Stimulated activated CD4-positive, alpha-beta T cell treated with anti-CD3 and anti-CD28 coated beads, TNF-alpha, amount 100 ng/mL, for 24 hours (primary cell): ENCODE measurements at places on chromosomes 6 and 20.

- no peak for DNase-seq
These were observed 1.9 kb downstream of the LRFN2 start for GRCh38 chr6:40585223-40585622.

- DNase-seq, result no peak
These were observed 50.9 kb upstream of the KIF16B start for GRCh38 chr20:16624106-16624505.

DNA sequence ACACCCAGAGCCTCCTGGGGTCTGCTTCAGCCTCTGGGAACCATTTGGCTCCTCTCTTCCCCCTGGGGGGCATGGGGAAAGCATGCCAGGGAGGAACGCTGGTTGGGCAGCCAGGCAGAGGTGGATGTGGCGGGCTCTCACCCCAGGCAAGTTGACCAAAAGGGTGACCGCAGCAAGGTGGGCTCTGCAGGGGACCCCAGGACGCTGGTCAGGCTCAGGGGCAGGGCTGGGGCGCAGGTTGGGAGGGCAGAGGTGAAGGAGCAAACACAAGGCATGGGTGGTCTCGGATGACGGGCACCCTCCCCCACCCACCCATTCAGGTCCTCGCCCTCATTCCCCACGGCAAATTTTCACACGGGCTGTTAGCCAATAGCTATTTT, 30.2 kb upstream of the MRGBP start:
- no peak for DNase-seq

DNA sequence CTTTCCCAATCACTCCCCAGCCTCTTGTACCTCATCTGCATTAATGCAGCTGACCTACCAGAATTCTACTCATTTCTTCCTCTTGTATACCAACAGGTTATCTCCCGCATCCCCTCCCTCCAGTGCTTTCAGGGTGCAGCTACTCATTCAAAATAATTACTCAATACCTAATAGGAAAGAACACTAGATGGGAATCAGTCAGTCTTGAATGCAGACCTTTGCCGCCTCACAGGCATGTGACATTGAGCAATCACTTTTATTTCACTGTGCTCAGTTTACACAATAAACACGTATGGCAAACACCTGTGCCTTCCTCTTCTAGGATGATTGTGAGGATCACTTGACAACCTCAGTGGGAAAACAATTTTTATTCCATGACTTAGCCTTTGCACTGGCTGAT, 13.3 kb downstream of the ZSCAN31 start:
- no peak for DNase-seq

- no peak for DNase-seq
These were observed 556 bp upstream of the SCAF8 start for GRCh38 chr6:154732538-154733182.

GRCh38 chr6:109521080-109521479, 38.1 kb upstream of the ZBTB24 start:
- DNase-seq, result no peak

- DNase-seq, result no peak
These were observed 291.6 kb downstream of the SOX4 start for GRCh38 chr6:21885111-21885510.

GRCh38 chr20:3927486-3928291, 38.5 kb downstream of the PANK2 start:
- DNase-seq, result no peak

DNA sequence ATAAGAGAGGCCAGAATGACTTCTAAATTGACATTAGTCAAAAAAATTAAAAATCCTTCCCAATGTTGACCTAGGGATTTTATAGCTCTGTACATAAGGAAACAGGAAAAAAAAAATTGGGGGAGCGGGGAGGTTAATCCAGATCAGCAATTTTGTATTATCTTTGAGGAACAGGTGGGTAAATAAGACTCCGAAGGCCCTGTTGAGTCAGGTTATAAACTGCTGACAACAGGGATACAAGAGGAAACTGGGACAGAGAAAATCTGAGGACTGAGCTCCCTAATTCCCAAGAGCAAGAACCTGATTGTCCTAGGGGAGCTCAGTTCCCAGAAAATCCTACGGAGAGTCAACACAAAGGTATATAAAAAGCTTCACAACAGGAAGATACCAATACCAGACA, 26.8 kb upstream of the CRIP3 start:
- no peak for DNase-seq

DNA sequence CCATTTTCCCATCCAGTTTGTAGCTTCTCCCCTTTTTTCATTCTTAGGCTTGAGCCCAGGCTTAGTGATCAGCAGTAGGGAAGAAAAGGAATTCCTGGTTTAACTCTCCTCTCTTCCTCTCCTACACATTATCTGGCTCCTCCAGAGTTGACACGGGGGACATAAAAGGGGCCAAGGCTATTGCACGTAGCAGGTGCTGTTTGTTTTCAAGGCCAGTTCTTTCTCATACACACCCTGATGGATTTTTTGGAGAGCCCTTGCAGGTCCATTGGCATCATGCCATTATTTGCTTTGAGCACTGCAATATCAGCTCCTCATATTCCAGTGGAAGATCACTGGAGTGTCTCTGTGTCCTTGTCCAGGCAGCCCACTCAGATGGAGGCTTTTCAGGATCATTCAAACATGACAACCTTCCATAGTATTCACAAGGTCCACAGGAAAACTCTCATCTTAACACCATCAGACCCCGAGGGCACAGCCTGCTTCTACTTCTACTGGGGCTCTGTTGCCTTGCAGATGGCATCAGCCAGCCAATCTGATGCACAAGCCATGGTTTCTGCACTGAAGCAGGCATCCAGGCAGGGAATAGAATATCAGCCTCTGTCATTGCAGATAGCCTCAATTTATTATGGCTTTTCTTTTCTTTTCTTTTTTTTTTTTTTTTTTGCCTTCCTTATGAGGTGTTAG, 18.8 kb downstream of the PLCB4 start:
- no peak for DNase-seq

DNA sequence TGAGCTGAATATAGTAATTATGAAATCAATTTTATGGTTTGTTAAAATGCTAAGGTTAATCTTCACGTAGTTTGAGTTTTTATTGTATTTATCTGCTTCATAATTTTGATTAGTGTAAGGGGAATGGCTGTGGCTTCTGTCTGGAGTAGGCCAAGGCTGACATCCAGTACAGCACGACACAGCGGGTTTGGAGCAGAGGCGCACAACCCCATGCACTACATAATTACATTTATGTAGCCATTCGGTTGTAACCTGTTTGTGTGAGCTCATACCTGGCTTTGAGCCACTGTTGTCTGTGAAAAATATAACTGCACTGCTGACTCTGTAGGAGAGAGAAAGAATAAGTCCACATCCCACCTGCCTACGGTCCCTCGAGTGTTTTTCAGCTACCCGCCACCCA, 615.5 kb downstream of the EYS start:
- no peak for DNase-seq

- DNase-seq, result no peak
These were observed 6.6 kb upstream of the EEF1E1 start for GRCh38 chr6:8108759-8109539.

GRCh38 chr6:2655844-2656433, 94.8 kb downstream of the MYLK4 start:
- DNase-seq, result no peak

GRCh38 chr6:109332748-109333147, 49.5 kb downstream of the CD164 start:
- no peak for DNase-seq

DNA sequence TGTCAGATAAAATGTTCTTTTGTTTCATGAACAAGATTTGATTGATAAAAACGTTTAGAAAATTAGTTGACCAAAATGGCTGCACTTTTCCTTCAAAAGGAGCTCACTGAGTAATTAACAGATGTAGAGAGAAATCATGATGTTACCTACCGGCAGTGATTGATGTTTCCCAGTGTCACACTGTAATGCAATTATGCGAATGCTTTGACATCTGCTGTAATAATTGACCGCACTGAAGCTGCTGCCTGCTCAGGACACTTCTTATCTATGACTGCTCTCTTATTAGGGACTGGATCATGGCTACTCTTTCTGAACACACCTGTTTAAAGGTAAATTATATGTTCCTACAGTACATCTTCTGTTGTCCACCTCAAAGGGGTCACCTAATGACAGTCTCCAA, 94.6 kb downstream of the GPR63 start:
- DNase-seq, result no peak

DNA sequence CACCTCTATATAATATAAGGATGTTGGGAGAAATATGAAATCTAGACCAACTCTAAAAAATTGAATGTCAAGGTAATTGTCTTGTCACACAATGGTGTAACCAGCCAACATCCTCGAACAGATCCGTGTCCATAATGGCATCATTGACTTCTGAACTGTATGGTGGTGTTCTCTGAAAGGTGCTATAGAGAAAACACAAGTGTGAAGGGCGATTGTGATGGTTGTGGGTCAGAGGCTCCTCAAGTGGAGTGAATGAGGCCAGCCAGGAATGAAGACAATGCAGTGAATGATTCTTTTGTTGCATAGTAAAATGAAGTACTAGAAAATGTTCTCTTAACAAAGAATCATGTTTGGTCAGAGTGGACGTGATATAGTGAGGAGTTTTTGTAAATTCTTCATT, 58.3 kb downstream of the CARMIL1 start:
- no peak for DNase-seq

DNA sequence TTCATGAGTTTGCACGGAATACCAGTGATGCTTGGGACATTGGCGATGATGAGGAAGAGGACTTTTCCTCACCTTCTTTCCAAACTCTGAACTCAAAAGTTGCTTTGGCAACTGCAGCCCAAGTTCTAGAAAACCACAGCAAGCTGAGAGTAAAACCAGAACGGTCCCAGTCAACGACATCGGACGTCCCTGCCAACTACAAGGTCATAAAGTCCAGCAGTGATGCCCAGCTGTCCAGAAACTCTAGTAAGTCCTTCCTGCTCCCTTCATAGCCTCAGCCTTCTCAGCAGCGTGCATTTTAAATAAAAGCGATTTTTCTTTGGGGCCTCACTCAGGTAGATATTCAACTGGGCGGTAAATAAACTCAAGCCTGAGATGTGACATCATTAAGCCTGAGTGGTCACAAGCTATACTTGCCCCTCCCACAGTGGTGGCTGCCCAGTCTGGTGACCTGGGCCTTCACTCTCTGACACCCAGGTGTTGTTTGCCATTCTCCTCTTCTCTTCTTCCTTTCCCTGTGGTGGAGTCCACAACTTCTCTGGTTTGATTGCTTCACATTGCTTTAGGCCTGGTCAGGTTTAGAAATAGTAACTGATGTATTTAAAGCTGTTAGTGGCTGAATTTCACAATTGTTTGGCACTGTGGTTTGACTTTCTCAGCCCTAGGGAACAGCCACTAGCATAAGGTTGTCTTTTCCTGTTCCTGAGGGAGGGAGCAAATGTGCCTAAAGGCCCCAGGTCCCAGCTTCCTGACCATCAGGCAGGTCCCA, 21.6 kb upstream of the TMEM217 start:
- no peak for DNase-seq

- no peak for DNase-seq
These were observed 21.6 kb downstream of the TOMM34 start for GRCh38 chr20:44938637-44939036.

DNA sequence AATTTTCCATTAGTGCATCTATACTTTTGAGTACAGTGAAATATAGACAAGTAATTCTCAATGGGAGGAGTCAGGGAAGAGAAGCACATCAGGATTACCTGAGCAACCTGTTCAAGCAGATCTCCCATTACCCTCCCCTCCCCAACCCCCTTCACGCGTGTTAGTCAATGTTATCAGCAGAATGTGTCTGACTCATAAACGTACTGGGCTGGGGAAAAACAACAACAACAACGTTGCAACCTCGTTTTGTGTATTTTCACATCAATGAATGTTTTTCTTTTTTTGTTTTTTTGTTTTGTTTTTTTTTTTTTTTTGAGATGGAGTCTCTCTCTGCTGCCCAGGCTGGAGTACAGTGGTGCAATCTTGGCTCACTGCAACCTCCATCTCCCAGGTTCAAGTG, 287.0 kb upstream of the STXBP5 start:
- DNase-seq, result no peak

DNA sequence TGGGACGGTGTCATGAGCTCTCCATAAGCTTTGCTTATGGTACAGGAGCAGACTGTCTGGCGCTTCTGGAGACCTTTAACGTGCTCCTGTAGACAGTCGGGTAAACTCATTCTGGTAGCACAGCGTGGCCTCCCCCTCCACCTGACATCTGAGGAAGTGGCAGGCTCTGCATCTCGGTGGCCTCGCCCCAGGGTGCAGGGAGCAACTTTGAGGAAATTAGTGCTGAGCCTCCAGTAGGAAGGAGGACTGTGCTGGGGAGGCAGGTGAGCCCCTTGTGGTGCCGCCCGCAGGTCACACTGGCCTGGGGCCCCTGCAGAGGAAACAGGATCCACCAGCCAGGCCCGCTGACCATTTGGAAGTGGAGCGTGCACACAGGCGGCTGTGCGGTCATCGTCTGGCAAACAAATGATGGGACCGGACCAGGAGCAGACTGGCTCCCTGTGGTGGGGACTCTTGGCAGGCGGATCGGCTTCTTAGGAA, 57.9 kb downstream of the SYNJ2 start:
- DNase-seq, result no peak

DNA sequence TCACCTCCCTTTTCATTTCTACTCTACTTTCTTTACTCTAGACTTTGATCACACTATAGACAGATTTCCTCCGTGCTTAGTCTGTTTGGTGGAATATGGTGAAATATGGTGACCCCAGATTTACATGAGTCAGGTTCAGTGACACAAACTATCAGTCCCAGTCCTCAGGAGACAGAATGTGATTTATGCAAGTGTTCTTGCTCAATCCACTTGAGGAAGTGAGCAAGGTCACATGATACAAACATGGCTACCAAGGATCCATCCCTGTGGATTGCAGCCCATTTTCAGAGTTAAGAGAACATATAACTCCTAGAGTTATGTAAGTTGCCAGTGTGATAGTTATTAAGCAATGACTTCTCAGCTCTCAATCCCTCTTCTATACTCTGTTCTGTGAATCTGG, 23.7 kb upstream of the TSHZ2 start:
- DNase-seq, result no peak

- no peak for DNase-seq
These were observed 82.5 kb upstream of the PTPN1 start for GRCh38 chr20:50427719-50428083.

DNA sequence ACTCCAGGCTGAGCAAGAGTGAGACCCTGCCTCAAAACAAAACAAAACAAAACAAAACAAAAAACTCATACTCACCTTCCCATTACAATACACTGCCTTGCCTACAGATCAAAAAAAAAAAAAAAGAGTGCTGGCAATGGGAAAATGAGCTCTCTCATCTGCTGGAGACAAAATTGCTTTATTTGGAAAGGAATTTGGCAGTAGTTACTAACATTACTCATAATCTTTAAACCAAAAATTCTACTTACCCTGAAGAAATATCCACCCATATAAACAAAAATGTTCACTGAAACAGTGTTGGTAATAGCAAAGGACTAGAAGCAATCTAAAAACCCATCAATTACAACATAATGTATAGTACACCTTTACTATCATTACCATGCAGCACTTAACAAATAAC, 120.4 kb downstream of the RNGTT start:
- no peak for DNase-seq

- DNase-seq, result no peak
These were observed 73.6 kb upstream of the HCRTR2 start for GRCh38 chr6:55100686-55101085.
